KBM-7 (cell line): ENCODE measurements at places on chromosomes 12 and 14.

- DNase-seq: no peak
Measured at GRCh38 chr14:103559766-103560165, 2.7 kb downstream of the BAG5 start.

- no peak for DNase-seq
Measured at GRCh38 chr12:122345042-122345441, 77.4 kb downstream of the CLIP1 start.

- peak; percentile 83 for DNase-seq
Measured at GRCh38 chr12:13534645-13535398, 338.3 kb downstream of the EMP1 start.

- no peak for DNase-seq
Measured at GRCh38 chr14:74459976-74460375, 33.1 kb downstream of the NPC2 start.

DNA sequence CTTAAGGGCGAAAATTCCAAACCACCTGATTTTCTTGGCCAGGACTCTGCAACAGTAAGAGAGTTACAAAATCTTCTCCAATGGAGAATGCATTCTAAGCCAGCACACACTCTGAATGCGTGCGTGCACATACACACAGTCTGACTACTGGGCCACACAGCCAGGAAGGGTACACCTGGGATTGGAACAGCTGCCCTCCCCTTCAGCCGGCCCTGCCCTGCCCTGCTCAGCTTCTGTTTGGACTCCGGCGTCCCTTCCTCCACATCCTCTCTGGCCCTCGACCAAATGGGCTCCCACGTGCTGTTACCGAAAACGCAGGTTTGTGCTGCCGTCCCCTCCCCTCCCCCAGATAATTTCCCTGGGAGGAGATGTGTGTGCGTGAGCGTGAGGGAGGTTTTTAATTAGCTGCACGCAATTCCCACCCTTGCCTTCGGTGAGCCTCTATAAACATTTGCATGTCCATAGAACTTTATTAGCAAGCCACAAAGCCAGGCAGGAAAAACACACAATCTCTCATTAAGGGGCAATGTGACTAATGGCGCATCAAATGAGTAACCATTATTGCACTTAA, 43.0 kb downstream of the CCNK start:
- no peak for DNase-seq

DNA sequence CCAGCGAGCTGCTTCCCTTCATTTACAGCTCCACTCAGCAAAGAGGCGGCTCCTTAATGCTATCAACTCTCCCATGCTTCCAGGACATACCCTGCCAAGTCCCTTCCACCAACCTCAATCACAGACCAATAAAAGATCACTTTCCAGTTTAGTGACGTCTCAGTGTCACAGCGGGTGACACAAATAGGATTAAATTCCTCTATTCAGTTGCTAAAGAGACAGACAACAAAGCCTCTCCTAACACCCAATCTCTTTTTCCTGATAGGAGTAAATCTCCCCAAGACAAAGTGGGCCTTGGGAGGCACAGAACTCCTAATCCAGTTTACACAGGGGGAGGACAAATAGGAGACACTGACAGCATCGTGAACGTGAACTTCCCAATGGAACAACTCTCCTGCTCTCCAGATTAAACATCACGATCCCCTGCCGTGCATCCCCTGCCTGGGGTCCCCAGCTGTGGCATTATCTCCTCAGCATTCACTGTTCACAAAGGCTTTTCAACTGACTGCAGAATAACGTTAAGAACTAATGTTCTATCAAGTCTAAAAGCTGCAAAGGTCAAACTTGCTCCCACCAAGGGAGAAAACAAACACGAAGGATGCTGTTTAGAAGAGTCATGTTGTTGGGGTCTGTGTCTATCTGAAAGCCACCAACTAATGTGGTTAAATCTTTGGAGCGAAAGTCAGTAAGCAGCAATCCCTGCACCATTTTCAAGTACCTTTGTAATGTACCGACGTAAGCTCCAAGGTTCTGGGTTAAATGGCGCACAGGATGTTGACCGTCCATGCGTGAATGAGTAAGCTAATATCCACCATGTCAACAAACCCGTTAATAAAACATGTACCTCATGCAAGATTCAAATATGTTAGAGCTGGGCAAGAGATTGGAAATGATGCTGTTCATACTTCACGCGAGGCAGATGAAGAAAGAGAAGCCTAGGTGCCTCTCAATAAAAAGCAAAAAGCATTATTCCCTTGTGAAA, 31.5 kb downstream of the TMEM132D start:
- no peak for DNase-seq

- no peak for DNase-seq
Measured at GRCh38 chr14:95289323-95290010, 30.2 kb downstream of the CLMN start.
